Activated naive CD4-positive, alpha-beta T cell (primary cell): ENCODE measurements at places on chromosomes 7 and 10.
A peak's percentile ranks its signal among the peaks of the same experiment; 100 is the strongest.

- DNase-seq, result no peak
Measured at GRCh38 chr7:105673367-105674084, 92.2 kb upstream of the EFCAB10 start.

- no peak for DNase-seq
Measured at GRCh38 chr10:91247360-91248111, 27.1 kb downstream of the PCGF5 start.

DNA sequence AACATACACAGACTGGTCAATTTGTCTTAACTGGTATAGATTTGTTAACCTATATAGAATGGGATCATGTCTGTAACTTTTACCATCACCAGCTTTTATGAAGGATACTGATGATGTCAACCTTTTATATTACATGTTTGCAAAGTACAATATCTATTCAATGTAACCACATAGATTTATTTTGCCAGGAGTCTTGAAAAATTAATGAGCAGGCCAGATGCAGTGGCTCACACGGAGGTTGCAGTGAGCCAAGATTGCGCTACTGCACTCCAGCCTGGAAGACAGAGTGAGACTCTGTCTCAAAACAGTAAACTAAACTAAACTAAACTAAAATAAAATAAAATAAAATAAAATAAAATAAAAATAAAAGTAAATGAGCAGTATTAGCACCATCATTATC, 30.0 kb upstream of the PARD3 start:
- no peak for DNase-seq

DNA sequence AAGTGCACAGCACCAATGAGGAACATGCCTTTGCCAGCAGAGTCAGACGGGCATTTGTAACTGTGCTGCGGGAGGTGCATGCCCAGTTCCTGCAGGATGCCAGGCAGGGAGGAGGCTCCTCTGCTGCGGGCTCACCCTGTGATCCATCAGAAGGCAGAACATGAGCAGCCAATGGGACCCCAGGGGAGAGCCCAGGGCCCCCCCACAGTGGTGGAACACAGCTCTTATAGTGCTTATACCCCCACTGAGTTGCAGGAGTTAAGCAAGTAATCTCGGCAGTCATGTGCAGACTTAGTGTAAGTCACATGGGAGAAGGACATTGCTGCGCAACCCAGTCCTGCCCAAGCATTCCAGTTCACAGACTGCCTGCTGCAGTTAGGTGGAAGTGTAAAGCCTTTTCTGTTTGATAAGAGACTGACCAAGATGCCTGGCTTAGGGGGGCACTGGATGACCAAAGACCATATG, 120.3 kb upstream of the TMEM106B start:
- DNase-seq, result no peak

DNA sequence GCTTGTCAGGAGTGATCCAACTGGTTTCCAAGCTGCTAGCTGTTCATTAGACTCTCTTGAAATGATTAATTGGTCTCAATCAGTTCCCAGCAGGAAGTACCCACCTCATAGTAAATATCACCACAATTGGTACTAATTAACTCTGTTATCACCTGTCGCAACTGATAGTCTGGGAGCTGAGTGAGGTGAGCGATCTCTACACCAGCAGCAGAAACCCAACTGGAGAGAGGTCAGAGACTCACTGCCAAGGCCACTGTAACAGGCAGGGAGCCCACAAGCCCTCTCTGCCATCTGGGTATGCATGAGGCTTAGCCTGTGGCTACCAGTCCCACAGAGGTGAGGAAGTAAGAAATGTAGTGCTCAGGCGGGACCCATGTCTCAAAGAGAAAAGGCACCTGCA, 245.5 kb downstream of the DYNC1I1 start:
- no peak for DNase-seq

DNA sequence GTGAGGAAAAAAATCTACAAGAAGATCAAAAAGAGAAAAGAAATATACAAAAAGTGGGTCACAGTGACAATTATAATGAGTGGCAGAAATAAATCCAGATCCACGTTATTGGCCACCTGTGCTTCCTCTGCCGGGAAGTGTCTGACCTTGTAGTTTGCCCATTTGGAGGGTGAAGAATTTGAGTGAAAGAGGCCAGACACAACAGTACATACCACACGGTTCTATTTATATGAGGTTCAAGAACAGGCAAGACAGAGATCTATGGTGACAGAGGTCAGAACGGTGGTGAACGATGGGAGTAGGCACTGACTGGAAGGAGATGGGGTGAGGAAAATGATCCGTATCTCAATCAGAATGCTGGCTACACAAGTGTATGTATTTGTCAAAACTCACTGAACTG, 17.1 kb downstream of the PARP12 start:
- DNase-seq, result no peak

DNA sequence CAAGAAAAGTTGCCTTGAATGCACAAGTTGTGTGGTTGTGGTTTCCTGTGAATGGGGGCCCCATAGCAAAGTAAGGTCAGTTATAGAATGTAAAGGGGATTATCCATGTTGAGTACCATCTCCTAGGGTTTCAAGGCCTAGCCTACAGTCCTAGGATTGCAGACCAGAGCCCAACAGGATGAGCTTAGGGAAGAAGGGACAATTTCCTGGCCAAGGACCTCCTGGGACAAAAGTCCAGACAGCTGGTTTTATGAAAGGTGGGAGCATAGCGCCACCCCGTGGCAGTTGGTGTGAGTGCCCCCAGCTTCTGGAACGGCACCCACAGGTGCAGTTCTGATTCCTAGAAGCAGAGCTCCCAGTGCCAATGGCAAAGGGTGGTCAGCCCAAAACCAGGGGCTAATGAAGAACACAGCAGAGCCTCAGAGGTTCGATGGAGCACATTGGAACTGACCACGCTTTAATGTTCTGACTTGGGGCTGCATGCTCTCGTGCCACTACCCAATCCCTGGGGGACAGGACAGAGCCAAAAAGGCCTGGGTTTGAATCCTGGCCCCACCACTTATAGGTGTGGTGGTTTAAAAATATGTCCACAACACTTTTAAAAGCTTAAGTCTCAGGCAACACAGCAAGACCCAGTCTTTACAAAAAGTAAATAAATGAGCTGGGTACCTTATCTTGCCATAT, 25.8 kb upstream of the TMEM120A start:
- DNase-seq, result peak; percentile 52

GRCh38 chr7:23472556-23472955, 2.3 kb upstream of the IGF2BP3 start:
- DNase-seq, result no peak

- no peak for DNase-seq
Measured at GRCh38 chr7:44077681-44078091, 4.6 kb downstream of the POLM start.

- DNase-seq, result no peak
Measured at GRCh38 chr7:139585042-139585441, 61.6 kb downstream of the CLEC2L start.

DNA sequence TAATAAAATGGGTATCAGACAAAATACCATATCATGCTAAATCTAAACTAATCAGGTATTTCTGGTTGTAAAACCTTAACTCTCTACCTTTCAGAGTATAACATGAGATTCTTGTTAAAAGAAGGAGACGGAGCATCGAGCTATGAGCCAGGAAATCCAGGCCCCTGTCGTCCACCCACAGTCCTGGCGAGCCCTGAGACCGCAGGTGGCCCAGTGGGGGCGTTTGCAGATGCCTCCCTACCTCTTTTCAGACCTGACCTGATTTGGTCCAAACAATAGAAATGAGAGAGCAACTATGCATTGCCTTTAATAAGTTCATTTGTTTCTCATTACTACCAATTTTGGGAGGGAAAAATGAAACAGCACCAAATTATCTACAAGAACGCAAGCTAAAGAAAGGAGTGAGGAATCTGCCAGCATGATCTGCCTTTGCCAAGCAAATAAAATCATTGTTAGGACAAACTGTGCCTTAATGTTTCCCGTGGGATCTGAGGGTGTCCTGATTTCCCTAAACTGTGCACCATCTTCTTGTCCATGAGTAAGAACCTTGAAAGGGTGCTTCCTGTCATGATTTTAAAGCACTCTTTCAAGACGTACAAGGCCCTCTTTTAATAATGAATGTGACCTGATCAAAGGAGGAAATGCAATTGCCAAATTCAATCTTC, 166.7 kb downstream of the TCERG1L start:
- DNase-seq, result no peak

GRCh38 chr7:95520136-95520535, 34.4 kb downstream of the ASB4 start:
- DNase-seq, result no peak

DNA sequence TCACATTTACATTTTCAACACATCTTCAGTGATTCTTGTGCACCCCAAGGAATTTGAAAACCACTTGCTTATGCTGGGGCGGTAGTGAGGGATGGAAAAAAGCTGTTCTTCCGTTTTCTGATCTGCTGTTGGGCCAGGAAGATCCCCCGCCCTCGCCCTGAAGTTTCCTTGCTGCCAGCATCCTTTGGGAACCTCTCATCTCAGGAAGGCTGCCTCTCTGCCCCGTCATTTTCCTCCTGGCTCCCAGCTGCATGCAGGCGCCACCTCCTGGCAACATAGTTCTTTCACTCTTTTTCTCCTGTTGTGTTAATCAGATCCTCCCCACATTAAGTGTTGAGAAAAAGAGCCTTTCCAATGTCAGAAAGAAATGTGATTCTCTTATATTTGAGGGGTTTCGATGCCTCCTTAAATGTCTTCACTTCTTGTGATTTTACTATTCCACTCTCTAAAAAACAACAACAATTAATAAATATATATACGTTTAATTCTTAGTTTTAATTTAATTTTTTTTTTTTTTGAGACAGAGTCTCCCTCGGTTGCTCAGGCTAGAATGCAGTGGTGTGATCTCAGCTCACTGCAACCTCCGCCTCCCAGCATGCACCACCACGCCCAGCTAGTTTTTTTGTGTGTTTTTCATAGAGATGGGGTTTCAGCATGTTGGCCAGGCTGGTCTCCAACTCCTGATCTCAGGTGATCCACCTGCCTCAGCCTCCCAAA, 122.9 kb downstream of the RALA start:
- peak; percentile 6 for DNase-seq

DNA sequence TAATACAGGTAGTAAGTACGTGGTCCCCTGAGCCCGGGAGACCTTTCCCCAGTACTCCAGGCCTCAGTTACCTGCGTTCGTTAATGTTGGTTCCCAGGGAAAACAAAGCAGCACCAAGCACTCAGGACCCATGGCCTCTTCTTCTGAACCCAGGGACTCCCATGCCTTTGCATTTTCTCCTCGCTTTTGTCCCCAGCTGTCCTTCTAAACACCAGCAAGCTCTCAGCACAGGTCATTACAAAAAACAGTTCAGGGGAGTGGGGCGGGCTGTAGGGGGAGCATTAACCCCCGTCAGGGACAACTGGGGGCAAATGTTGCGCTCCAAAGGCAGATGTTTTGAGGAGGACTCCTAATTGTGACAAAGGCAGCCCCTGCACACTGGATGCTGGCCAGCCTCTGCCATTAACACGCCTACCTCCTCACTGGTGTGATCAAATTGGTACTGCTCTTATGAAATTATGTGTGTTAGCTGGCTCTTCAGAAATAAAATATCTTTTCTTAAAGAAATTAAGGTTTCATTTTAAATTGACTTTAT, 80.5 kb upstream of the LRGUK start:
- DNase-seq, result no peak

DNA sequence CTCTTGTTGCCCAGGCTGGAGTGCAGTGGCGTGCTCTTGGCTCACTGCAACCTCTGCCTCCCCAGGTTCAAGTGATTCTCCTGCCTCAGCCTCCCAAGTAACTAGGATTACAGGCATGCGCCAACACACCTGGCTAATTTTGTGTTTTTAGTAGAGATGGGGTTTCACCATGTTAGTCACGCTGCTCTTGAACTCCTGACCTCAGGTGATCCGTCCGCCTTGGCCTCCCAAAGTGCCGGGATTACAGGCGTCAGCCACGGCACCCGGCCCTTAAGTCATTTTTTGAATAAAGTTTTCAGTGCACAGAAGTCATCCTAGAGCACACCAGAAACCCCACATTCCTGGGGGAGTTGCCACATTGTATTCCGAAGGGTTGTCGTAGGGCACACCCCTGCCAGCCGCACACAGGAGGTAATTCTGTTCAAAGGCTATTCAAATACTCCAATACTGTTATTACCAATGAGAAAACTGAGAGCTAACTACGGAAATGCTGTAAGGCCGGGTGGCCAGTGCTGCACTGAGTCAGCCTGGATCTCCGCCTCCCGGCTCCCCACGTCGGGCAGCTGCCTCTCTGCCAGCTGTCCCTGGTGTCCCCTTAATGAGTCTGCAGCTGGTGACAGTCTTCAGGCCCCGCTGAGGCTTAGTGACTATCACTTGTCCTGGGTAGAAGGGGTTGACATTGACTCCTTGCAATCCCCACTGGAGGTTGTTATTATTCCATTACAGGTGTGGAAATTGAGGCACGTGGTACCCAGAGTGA, 8.6 kb upstream of the RFC2 start:
- no peak for DNase-seq

DNA sequence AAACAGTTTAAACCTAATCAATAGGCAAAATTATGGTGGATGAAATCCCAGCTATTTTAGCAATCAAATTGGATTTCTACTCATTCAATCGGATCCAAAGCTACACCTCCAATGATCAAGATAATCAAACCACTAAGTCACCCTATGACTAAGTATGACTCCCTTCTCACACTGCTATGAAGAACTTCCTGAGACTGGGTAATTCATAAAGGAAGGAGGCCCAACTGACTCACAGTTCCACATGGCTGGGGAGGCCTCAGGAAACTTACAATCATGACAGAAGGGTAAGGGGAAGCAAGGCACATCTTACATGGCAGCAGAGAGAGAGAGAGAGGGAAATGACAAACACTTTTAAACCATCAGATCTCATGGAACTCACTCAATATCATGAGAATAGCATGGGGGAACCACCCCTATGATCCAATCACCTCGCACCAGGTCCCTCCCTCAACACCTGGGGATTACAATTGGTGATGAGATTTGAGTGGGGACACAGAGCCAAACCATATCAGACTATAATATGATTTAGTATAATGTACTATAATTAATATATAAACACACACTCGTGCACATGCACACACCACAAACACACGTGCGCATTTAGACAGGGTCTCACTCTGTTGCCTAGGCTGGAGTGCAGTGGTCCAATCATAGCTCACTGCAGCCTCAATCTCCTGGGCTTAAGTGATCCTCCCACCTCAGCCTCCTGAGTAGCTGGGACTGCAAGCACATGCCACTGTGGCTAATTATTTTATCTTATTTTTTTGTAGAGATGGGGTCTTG, 213.6 kb upstream of the FOXK1 start:
- DNase-seq, result no peak

DNA sequence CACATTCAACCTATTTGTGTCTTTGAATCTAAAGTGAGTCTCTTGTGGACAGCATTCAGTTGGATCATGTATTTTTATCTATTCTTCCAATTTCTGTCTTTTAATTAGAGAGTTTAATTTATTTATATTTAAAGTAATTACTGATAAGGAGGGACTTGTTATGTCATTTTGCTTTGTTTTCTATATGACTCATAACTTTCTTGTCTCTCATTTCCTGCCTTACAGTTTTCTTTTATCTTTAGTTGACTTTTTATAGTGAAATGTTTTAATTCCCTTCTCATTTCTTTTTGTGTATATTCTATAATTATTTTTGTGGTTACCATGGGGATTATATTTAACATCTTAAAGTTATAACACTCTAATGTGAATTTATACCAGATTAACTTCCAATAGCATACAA, 7.3 kb upstream of the ZNF518A start:
- DNase-seq, result no peak
